RKO (cell line): ENCODE measurements at places on chromosomes 16 and 17.

DNA sequence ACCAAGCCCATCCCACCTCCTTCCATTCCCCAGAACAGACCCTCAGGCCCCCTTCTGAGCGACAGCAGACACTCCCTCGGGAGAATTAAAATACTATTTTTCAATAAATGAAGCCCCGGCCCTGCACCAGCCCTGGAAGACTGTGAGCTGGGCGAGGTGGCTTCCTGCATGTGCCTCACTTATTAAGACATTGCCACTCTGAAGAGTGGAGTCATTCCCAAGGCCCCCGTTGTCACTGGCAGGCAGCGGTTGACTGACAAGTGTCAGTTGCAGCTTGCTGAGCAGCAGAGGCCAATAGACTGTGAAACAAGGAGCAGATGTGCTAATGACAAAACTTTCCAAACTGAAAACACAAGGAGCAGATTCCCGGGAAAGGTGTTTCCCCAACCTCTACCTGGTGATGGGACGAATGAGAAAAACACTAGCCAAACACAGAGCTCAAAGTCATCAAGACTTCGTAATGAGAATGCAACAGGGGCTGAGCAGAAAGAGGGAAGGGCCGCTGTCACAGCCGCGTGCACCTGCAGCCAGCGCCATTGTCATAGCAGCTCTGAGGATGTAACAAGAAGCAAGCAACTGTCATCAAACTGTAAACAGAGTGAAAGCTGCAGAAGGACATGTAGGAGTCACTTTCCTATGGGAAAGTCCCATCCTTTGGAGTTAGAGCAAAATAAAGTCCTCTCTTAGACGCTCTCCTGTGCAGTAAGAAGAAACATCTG, 232.1 kb downstream of the C16orf78 start:
- DNase-seq = no peak

DNA sequence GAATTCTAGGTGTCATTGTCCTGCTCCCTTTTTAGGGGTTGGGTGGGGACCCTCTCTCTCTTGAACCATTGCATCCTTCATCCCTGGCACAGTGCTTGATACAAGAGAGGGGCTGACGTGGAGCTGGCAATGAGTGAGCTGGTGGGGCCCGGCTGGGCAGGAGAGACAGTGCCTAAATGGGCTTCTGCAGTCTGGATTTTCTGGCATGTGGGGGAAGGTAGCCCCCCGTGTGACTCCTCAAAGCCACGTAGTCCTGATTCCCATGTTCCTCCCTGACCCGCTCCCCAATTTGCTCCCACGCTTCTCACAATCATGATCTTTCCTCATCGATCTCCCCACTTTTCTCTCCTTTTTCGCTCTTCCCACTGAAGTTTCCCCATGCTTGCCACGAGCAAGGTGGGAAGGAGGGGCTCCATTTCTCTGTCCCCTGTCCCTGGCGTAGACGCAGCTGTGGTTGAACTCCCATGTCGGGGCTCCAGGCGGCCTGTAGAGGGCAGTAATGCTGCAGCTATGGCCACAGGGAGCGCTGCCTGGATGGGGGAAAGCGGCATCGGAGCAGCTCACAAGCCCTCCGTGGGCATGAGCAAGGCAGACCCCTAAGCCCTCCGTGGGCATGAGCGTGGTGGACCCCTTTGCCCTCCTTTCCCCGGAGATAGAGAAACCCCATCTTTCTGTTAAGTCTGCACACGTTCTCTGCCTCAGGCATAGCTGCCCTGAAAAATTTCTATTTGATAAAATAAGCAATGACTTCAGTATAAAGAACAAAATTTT, 47.5 kb downstream of the HAPSTR1 start:
- DNase-seq = peak; percentile 46

DNA sequence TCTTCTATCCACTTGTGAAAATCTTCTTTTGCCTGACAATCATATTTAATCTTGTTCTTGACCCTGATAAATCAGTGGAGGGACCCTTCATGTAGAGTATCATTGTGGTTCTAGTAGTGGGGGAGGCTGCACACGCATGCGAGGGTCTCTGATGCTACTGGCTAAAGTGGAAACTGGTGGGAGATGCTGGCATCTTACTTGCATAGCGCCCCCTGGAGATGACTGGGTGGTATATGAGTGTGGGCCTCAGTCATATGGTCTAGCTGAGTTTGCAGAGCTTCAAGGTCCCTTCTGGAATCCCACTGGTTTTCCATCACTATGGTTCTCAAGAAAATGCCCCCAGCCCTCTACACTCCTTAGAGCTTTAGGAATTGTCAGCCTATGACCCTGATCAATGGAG, 236.4 kb upstream of the AXIN2 start:
- no peak for DNase-seq

- no peak for DNase-seq
Measured at GRCh38 chr16:11121083-11121608, 134.9 kb downstream of the SOCS1 start.

- DNase-seq = no peak
Measured at GRCh38 chr16:426906-427249, 1.4 kb downstream of the RAB11FIP3 start.

DNA sequence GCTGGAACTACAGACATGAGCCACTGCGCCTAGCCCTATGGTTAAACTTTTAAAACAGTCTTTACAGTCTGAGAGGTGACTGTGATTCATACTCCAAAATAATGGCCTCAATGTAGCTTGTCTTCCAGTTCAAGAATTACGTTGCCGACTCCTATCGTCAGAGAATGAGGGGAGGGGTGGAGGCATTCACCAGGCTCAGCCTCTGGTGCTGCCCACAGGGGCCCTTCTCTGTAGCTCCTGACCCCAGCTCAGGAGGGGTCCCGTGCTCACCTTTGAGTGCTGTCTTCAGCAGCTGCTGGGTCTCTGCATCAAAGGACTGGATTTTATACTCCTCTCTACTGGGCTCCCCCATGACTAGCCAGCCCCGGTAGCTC, 1.2 kb downstream of the MIF4GD start:
- peak; percentile 49 for DNase-seq
